ENCODE measurements at places on chromosomes 11 and 22.

- DNase-seq = no peak
These were observed 7.2 kb downstream of the DKK3 start for GRCh38 chr11:12001186-12001585.

- no peak for DNase-seq
These were observed 6.1 kb downstream of the PARVB start for GRCh38 chr22:44030051-44030701.

GRCh38 chr11:119149018-119149785 lies at the start of gene ABCG4:
Gene ABCG4 (plus strand): TSS chr11:119149052. CDS start chr11:119149966, 914 bp downstream.
- DNase-seq = peak; percentile 73

DNA sequence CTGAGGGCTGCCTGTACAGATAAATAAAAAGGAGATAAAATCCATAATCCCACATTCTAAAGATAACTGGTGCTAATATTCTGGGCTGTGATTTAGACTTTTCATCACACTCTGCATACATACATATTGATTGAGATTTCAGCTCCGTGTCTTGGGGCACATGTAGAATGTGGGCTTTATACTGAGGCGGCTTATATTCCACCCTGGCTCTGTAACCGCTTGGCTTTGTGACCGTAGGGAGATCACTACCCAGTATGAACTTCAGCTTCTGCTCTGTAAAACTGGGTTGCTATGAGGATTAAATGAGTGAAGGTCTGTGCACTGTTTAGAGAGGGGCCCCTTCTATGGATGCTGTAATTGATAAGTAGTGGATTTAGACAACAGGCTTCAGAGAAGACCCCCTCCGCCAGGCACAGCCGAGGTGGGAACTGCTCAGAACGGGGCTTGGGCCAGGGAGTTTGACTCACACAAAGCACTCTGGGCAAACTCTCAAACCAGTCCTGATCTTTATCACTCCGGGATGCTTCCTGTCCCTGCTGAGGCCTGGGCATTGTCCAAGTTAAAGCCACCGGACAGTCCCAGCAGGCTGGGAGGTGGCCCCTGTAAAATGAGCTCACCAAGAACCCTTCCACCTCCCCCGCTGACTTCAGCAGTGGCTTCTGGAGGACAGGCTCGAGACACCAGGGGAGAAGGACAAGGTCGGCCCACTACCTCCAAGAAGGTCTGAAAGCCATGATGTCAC lies 17.2 kb downstream of the KIAA1671 start:
- no peak for DNase-seq

DNA sequence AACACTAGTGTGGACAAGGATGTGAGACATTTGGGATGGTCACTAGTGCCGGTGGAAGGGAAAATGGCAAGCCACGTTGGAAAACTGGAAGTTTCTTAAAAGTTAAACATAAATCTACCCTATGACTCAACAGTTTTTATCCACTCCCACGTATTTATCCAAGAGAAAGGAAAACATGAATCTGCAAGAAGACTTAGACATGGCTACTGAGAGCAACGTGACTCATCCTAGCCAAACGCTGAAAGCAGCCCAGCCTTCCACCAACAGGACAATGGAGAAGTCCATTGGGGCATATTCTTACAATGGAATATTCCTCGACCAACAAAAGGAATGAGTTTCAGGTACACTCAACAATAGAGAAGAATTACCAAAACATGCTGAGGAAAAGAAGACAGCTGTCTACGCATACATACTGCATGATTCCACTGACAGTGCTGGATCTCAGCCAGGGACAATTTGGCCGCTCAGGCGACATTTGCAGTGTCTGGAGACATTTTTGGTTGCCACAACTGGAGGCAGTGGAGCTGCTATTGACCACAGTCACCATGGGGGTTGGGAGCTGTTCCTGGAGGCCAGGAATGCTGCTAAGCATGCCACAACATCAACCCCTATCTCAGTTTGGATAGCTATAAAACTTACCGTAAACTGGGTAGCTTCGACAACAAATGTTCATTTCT lies 21.2 kb downstream of the SYT13 start:
- no peak for DNase-seq

DNA sequence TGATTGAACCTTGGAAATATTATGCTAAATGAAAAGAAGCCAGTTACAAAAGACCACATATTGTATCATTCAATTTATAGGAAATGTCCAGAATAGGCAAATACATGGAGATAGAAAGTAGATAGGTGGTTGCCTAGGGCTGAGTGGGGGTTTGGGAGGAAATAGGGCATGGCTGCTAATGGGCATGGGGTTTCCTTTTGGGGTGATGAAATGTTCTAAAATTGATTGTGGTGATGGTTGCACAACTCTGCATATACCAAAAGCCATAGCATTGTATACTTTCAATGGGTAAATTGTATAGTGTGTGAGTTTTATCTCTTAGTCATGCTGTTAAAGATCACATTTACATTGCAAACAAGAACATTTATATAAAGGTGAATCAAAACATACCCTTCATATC lies 48.7 kb downstream of the LDLRAD3 start:
- DNase-seq = no peak

GRCh38 chr22:38941488-38941987 lies 15.9 kb upstream of the APOBEC3A start:
- no peak for DNase-seq

DNA sequence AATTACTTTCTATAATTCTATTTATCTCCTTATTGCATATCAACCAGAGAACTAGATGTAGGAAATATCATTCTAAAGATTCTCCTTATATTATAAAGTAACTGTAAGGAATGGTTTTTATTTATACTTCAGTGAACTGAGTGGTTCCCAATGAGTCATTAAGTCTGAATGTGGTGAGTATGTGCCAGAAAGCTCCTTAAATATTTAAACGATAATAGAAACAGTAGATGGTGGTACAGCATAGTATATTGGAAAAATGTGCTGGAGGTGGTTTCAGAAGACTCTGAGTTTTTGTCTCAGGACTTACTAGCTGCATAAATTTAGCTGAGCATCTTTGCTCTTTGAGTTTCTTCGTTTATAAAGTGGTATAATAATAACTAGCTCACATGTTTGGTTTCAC lies 653.5 kb downstream of the FAM181B start:
- no peak for DNase-seq

DNA sequence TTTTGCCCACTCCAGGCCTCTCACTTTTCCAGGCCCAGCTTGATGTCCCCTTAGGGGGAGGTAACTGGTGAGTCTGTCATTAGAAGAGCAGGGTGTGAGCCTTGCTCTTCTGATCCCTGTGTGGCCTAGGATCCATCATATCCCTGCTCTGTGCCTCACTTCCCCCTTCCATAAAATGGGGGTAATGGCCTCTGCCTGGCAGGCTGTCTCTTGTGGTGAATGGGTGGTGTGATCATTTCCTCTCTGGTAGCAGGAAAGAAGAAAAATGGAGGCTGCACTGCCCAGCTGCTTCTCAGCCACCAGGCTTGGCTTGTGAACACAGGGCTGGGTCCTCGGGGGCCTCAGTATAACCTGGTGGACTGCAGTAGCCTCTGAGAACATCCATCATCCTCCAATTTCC lies 5.6 kb downstream of the ARHGEF17 start:
- no peak for DNase-seq

DNA sequence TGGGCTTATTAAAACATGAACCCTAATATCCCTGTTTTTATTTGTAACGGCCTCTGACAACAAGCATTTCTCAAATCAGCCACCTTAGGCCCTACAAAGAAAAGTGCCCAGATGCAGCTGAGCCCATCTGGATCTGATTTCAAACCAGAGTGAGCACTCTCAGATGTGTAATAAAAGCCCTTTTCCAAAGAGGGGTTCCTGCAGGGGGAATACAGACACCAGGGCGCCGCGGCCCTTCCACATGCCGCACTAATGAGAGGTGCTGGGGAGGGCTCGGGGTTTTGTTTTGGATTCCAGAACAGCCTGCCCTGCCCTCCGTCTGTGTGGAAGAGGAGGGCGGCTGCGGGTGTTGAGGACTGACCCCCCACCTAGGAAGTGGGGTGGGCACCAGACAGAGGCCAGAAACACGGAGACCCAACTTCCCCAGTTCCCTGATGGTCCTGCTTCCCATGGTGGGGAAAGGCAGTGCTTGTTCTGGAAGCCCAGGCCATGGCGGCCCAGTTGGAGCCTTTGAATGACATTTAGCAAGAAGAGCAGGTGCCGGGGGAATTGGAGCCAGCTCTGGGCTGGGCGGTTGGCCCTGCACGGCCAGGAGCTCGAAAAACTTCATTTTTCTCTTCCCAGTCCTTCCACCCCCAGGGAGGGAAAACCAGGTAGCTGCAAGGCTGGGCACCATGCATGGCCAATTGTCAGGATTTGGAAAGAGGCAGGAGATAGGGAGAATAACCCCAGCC lies 63.7 kb downstream of the MACROD1 start:
- no peak for DNase-seq
